ENCODE measurements at places on chromosomes 1 and 21.
A peak's percentile ranks its signal among the peaks of the same experiment; 100 is the strongest.

- no peak for DNase-seq
Observed at GRCh38 chr1:200437556-200438203, 27.8 kb upstream of the ZNF281 start.

DNA sequence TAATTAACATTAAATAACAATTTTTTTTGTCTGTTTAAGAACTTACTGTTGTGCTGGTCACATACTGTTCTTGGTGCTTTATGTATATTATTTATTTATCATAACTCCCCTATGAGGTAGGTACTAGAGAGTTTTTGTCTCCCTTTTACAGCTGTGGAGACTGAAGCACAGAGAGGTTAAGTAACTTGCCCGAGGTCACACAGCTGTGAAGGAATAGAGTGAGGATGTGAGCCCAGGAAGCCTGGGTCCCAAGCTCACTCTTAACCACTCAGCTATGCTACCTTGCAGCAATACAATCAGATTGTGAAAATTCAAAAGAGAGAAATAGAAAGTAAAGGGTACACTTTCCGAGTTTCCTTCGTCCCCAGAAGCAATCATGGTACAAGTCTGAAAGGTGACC is 35.6 kb upstream of the FHAD1 start:
- no peak for DNase-seq

DNA sequence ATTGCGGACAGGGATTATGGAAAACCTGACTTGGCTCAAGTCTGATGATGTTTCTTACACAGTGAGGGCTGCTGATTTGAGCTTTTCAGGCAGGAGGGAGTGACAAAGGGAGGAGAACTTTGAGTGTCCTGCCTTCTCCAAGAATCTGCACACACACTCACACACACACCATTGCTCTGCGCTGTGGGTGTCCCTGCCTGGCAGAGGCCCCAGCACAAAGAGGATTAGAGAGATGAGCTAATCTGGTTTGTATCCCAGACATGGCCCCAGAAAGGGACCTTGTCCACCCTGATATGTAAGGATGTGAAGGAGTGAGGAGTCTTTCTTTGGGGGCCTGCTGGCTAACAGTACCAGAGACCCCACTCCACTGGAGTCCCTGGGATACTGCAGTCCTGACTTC is 5.9 kb upstream of the WNT2B start:
- no peak for DNase-seq

DNA sequence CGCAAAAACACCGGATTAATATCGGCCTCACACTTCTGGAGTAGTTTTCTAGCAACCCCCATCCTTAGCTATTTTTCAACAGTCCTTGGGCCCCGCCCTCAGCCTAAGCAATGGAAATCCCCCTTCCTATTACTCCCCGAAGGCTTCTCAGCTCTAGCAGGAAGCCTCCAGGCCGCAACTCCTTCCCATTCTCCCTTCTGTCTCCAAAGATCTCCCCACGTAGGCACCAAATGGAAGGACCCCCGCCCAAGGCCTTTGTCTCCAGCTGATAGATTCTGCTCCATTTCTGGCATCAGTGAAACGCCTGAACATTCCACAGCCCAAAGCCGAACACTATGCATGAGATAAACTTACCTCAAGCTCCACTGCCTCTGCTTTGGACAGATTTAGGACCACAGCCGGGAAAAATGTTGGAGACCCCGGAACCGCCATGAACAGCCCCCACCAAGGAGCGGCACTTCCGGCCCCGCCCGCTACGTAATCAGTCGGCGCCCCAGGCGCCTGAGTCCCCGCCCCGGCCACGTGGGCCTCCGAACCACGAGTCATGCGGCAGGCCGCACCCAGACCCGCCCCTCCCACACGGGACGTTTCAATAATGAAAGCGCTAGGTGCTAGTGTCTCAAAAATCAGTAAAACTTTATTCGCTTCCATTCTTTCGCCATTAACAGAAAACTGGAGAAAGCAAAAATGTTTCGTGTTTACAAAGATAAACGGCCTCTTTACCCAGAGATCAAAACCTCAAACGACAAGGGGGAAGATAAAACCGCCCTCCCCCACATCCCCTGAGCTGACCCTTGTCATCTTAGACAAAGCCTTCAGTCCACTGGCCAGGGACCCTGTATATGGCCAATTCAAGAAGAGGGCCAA is at the start of gene NRAS:
NRAS (minus strand) TSS at position 468 of the 867 bp plus-strand sequence. CDS start 611 bp downstream, outside the sequence.
- peak; percentile 95 for DNase-seq

All from CD4-positive, alpha-beta T cell treated with Interferon alpha-2 for 1 hour (primary cell).